CD4-positive, alpha-beta T cell treated with Interferon alpha-2 for 1 hour (primary cell): ENCODE measurements at places on chromosomes 7 and 10.

GRCh38 chr10:75294866-75295701 is 59.3 kb upstream of the COMTD1 start:
- peak; percentile 40 for DNase-seq

- DNase-seq: no peak
Measured at GRCh38 chr7:108077709-108078108, 52.5 kb downstream of the LAMB4 start.

DNA sequence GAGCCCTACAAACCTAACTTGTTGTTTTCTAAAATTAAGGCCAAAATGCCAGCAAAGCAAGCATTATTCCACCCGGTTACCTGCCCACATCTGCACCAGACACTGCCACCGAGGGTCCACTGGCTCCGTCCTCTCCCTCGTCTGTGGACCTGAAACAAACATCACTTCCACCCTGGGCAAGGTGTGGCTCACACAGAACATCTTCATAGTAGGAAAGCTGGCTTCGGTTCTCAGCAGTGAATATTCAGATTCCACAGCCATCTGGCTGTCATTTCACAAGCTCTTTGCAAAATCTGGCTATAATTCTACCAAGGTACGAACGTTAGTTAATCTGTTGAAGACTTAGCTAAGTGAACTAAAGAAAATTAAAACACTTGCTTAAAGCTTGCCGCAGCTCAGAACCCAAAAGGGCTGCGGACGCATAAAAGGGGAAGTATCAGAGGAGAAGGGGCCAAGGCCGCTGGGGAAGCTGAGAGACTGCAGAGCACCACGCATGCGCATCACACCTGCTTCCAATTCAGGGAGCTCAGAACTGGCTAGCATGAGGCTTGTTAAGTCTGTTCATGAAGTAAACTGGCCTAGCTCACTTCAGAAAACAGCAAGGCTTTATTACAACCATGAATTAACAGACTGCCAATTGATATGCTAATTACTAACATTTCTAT is 46.1 kb downstream of the PTPRN2 start:
- DNase-seq: peak; percentile 2

DNA sequence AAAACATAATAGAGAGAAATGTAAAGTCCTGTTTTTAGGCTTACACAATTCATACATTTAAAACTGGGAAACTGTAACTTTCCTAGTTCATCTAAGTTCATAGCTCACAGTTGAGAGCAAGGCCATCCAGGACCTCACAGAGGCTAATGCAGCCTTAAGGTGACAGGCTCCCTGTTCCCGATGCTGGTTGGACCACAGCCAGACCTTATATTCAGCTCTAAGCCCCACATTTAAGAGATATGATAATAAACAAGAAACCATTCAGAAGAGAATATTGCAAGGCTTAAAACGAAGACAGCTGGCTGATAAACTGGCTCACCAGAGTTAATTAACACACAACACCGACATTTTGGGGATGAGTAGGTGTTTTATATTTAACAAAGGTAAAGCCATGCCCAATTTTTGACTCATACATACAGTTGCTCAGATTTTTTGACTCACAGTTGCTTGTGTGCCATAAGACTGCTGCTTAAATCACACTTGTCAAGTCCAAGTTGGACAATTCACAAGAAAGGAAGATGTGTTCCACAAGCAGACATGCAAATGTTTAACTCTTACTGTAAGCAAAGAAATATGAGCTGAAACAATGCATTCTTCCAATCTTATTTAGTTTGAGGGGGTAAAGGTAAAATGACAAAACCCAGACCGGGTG is 41.1 kb upstream of the TMEM213 start:
- DNase-seq: no peak

- no peak for DNase-seq
Measured at GRCh38 chr7:28654110-28654509, 241.8 kb downstream of the CREB5 start.

DNA sequence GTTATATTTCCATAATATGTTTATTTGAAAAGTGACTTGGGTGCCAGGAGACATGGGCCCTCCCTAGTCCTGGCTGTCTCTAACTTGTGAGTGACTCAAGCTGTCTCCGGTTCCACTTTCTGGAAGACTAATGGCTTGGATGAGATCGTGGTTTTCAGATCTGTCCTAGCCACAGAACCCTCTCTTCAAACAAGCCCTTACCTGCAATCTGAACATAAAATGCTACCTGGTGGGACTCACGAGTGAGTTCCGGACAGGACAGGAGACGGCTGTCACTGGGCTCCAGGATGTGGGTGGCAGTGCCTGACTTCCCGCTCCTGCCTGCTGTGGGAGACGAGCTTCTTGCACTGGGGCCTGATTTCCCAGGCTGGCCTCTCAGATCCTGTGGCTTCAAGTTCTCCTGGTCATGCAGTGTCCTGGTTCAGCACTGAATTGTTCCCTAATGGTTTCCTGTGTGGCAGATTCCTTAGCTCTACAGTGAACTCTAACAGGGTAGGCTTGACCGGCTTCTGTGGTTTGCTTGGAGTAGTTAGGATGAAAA is 26.0 kb upstream of the PFKFB3 start:
- DNase-seq: no peak

DNA sequence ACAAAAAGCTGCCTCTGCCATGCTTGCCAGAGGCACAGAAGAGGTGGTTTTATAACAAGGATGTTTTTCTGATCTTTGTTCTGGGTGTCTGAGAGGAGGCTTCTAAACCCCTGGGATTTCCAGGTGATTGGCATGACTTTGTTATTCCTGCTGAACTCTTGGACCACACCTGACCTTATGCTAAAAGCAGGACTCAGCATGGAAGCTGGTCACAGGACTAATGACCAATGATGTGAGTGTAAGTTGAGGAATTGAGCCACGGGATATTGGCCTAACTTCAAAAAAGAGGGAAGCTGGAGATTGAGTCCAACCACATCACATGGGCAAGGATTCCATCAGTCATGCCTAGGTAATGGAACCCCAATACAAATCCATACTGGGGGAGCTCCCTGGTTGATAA is 437.9 kb downstream of the POM121L12 start:
- no peak for DNase-seq

- no peak for DNase-seq
Measured at GRCh38 chr7:101547916-101548661, 81.0 kb downstream of the MYL10 start.

GRCh38 chr7:99137411-99138180 is 6.3 kb downstream of the SMURF1 start:
- no peak for DNase-seq
